ENCODE measurements at places on chromosomes 6 and 20.
A peak's percentile ranks its signal among the peaks of the same experiment; 100 is the strongest.

DNA sequence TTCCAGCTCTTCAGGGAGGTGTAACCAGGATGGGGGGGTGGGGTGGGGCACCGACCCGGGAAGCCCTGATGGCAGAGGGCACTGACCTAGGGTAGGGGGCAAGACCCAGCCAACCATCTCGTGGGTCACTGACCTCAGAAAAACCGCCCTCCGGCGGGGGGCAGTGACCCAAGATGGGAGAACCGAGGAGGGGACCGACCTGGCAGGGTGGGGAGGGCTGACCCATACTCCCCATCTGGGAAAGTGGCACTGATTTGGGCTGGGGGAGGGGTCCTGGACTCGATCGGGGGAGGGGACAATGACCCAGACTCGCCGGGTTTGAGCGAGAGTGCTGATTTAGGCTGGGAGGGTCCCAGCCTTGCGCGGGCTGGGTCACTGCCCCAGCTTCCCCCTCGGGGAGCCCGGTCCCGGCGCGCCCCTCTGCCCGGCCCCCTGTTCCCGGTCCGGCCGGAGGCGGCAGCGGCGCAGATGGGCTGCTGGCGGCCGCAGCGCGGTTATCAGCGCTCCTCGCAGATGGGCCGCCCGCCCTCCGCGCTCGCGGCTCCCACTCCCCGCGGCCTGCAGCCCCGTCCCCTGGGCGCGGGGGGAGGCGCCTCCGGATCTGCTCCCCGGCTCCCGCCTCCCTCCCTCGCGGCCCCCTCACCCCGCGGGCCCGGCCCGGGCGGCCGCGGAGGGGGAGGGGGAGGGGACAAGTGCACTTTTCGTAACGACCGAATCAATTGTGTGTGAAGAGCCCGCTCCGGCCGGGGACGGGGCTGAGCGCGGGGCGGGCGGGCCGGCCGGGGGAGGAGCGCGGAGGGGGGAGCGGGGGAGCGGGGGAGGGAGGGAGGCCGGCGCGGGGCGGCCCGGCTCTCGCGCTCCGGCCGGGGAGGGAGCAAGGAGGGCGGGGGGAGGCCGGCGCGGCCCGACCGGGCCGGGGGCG, 2.2 kb downstream of the NOL4L start:
- no peaks in the 10 kb centered on the region for H3K27me3 ChIP-seq
- no peaks in the 10 kb centered on the region for H3K4me1 ChIP-seq
- no peaks in the 10 kb centered on the region for H3K36me3 ChIP-seq
- DNase-seq: peak; percentile 66

GRCh38 chr6:106858653-106859092, 115.9 kb downstream of the CD24 start:
- DNase-seq: no peak
- H3K27ac ChIP-seq: no peak overlapping the region
- H3K27me3 ChIP-seq: no peaks in the 10 kb centered on the region
- H3K36me3 ChIP-seq: no peaks in the 10 kb centered on the region

DNA sequence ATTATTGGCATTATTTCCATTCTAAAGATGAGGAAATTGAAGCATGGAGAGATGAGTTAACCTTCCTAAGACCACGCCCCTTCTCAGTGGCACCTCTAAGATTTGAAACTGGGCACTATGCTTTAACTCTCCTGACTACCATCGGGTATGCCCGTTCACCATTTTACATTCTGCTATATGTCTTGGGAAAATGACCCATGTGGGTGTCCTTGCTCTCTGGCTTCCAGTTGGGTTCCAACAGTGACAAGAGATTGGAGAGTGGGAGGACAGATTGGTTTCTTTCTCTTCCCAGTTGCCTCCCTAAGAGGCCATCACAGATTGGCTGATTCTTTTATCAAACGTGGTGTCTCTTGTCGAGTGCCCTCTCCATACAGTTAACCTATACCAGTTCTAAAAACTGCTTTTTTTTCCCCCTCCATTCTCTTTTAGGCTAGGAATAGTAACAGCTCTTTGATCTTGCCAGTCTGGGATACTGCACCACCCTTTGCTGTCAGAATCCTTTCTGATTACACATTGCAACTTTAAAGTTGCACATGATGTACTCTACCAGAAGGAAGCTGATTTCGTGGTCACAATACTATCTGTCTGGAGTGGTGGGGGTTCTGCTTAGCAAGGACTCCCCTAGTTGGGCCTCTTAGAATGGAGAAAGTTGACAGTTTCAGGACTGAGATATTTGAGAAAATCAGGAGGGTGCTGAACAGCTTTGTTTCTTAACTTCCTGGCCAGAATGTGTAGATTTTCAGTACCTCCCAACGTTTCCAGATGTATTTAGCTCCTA, 88.0 kb upstream of the ELOVL5 start:
- H3K4me1 ChIP-seq: no peaks in the 10 kb centered on the region
- DNase-seq: peak; percentile 10
- no peak overlapping the region for H3K4me3 ChIP-seq
- no peak overlapping the region for H3K27ac ChIP-seq
- H3K27me3 ChIP-seq: no peaks in the 10 kb centered on the region

- no peak overlapping the region for H3K4me3 ChIP-seq
- H3K27me3 ChIP-seq: no peaks in the 10 kb centered on the region
- H3K27ac ChIP-seq: no peak overlapping the region
- no peaks in the 10 kb centered on the region for H3K4me1 ChIP-seq
- H3K36me3 ChIP-seq: no peaks in the 10 kb centered on the region
- DNase-seq: no peak
Measured at GRCh38 chr6:145278163-145278807, 457.0 kb downstream of the EPM2A start.

DNA sequence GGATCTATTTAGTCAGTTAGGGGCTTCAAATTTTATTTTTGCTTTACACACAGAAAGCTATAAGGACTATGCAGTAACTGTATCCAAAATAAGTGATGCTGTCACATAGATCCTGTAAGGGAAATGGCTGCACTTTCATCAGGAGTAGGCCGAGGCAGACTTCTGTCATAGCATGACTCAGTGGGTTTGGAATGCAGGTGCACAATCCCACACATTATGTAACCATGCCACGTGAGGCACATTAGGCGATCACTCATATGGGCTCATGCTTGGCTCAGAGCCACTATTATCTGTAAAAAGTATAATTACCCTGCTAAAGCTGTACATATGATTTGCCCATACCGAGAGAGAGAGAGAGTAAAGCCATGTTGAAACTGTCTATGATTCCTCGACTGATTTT, 1189.4 kb upstream of the EYS start:
- H3K36me3 ChIP-seq: no peaks in the 10 kb centered on the region
- H3K4me3 ChIP-seq: no peak overlapping the region
- H3K27ac ChIP-seq: no peak overlapping the region
- H3K4me1 ChIP-seq: no peaks in the 10 kb centered on the region
- no peak for DNase-seq
- no peaks in the 10 kb centered on the region for H3K27me3 ChIP-seq

GRCh38 chr6:15330174-15330944, 84.5 kb downstream of the JARID2 start:
- H3K27ac ChIP-seq: no peak overlapping the region
- H3K4me3 ChIP-seq: peak overlapping the region; percentile 67
- DNase-seq: peak; percentile 81
- peaks cover 3% of the 10 kb centered on the region for H3K36me3 ChIP-seq

DNA sequence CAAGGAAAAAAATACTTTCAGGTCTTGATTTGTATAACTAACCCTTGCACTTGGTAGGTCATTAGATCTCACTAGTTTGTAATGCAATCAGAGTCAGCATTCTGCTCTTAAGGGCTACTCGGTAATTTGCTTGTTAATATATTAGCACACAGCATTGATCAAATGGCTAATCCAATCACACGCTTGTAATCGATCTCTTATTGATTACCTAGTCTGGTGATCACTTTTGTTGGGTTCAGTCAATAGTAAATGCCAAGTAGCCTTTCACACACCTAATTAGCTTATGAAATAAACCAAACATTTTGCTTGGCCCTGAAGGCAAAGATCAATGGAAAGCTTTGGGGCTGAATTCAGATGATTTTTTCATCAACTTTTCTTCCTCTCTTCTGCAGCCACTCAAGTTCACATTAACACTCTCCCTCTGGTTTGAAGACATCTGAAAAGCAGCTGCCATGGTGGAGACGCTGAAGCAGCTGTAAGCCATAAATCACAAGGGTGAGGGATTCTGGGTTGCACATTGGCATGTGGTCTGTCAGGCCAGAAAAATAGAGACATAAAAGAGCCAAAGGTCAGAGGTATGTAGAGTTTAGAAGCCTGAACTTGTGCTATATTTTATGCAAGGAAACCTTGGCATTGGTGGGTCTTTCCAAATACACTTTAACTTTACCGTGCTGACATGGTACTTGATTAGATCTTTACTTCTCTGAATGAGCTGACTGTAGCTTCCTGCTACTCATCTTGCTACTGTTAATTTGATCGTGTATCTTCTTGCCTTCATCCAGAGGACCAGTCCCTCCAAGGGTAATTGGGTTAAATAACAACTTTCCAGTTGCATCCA, 234.4 kb downstream of the SIM1 start:
- no peaks in the 10 kb centered on the region for H3K36me3 ChIP-seq
- H3K4me1 ChIP-seq: peaks cover 10% of the 10 kb centered on the region
- no peak overlapping the region for H3K4me3 ChIP-seq
- no peak overlapping the region for H3K27ac ChIP-seq

Measured in common myeloid progenitor, CD34-positive (primary cell).